ENCODE measurements at places on chromosomes 6 and 20. TPM values are rescaled to one million over a fixed set of nuclear protein-coding genes. Genes with fewer than 3 reads are reported as not detected.
A peak's percentile ranks its signal among the peaks of the same experiment; 100 is the strongest.

DNA sequence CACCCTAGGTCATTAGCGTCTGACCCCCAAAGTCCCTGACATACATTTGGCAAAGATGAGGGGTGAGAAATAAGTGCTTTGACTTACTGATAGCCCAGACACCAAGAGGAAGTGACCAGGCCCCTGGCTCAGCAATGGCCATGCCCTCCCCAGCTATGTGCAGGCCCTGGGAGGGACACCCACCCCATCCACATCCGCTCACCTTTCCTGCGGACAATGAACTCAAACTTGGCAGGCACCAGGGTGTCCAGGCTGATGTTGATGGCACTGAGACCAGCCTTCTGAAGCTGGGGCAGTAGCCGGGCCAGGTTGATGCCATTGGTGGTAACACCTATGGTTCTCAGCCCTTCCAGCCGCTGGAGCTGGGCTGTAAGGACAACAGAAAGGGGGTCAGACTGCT is 18.4 kb downstream of the MOCS1 start:
- no peak for DNase-seq

DNA sequence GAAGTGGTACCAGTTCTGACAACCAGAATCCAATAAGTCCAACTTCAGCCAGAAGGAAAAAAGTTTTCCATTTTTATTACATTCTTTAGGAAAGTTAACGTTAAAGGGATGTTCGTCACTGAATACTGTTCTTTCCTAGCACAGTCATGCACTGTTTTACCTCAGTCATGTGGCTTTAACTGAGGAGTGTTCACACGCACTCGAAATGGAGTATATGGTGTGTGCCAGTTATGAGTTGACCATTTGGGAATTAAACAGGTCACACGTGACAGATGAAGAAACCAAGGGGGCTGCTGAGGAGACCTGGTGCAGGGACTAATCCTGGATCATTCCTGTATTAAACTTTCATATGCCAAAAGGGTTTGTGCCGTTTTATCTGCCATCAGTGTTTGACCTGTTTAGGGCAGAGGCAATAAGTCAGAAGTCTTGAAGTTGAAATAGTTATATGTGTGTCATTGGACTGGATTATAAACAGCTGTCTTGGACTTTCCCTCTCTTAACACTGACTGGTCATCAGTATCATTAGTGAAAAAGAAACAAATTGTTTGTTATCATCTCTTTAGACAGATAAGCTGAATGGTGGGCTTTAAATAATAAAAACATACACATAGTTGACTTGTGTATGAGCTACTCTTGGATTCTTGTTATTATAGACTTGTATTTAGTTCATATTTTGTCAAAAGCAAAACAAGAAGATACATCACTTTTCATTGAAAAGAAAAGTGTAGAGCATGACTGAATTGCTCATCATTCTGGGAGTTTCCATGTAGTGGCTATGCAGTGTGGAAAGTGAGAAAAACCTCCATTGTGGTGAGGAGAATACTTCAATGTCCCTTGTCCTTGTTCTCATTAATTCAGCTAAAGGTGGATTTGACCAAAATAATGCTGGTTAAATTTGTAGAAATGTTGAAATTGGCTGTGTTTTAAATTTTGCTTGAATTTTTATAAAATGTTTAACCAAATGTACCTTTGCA is 123.5 kb upstream of the SAMD5 start:
- no peak for DNase-seq

- no peak for DNase-seq
These were observed 13.0 kb upstream of the TBPL1 start for GRCh38 chr6:133939778-133940667.

The FAM83D gene
- total RNA-seq: 4.9 TPM

- DNase-seq: no peak
These were observed 111.8 kb downstream of the AGPAT4 start for GRCh38 chr6:161161889-161162624.

DNA sequence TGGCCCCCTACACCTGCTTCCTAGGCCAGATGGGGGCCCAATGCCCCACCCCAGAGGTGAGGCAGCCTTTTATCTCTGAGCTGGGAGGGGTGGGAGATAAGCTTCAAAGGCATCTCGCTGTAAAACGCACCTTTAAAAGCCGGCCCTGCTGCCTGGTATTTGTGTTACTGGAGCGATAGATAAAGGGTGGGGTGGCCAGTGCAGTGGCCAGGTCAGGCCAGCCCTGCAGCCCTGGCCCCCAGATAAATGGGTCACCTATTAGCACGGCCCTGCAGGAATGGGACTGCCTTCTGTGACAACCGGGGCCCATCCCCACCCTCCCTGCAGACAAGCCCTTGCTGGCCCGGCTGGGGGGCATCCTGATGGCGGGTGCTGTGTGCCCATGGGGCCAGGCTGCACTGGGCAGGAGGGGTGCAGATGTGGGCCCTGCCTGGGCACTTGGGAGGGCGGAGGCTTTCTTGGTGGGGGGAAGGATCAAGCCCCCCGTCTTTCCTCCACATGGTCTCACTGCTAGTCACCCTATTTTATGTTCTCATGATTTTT is 3.0 kb upstream of the RBBP8NL start:
- DNase-seq: no peak

DNA sequence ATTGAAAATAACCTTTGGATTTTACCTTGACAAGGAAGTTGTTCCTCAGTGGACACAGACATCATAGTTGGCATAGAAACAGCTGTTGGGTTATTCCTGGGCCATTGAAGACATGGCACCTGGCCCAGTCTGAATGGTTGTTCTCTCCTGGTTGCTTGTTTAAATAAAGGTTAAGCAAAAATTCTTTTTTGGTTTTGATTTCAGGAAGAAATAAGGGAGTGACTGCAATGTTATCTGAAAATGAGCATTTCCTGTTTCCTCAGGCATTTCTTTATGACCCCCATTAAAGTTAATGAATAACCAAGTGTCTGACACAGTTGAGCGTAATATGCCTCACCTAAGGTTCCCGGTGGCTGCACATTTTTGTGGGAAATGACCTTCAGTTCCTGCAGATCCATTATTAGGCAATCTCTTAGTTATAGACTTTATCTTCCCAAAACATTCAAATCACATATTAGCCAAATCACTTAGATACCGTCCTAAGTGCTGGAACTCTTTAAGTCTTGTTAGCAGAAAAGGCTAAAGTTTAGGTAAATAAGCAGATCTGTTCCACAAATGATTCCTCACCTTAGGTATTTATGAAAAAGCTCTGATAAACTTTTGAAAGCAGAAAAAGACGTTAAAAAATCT is 648.7 kb upstream of the FLRT3 start:
- DNase-seq: no peak

The SPATS1 gene
- not detected for total RNA-seq

DNA sequence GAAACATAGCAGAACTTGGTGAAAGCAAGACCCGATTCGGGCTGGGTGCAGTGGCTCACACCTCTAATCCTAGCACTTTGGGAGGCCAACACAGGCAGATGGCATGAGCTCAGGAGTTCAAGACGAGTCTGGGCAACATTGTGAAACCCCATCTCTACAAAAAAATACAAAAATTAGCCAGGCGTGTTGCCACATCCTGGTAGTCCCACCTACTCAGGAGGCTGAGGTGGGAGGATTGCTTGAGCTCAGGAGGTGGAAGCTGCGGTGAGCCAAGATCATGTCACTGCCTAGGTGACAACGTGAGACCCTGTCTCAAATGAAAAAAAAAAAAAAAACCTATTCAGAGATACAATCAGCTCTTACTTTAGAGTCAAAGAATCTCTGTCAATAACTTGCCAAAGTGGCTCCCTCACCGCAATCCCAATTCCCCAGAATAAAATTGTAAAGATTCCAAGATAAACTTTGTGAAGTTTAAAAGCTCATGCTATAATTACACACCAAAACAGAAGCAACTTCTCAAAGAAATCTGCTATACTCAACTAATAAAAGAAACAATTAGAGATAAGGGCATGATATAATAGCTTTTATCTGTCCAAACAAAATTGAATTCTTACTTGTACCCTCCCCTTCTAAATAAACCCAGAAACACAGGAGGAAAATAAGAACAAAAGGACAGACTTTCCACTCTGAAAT is 33.6 kb downstream of the CDK19 start:
- no peak for DNase-seq

DNA sequence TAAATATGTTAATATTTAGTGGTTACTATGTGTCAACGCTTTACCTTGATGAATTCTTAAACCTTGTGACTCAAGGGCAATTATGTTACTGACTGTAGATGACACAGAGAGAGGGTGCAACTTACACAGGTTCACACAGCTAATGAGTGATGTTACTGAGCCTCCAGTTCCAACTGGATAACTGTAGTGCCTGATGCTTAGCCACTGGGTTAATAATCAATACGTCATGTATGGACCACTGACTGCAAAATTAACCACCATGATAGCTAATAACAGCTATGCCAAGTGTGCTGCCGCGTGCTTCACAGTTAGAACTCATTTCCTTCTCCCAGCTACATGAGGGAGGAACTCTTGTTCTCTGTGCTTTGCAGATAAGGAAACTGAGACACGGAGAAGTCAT is 45.4 kb downstream of the SIRPA start:
- no peak for DNase-seq

The PRPH2 gene
- not detected for total RNA-seq

The ELOVL2 gene
- 10.6 TPM for total RNA-seq

- DNase-seq: no peak
These were observed 116.2 kb downstream of the RWDD2A start for GRCh38 chr6:83309344-83309743.

- DNase-seq: no peak
These were observed 93.1 kb downstream of the EPB41L2 start for GRCh38 chr6:130969791-130970491.

DNA sequence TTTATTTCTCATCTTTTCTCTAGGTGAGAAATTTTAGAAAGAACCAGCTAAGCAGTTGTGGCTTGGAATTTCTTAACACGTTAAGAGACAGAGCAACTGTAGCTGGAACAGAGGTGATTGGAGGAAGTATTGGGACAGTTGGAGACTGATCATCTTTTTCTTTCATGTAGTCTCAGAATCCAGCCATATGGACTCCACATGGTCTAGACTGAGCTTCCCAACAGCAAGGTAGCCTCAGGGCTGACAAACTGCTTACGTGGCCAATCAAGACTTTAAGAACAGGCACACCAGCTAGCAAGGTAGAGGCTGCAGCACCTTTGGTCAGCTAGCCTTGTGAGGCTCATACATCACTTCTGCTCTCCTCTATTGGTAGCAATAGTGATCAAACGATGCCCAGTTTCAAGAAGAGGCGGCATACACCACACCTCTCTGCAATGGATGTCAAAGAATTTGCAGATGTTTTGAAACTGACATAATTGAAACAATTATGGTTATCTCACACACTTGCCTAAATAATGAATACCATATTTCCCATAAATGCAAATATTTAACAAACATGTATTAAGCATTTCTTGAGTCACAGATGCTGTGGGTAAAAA is 590.5 kb upstream of the SLC35B3 start:
- no peak for DNase-seq

DNA sequence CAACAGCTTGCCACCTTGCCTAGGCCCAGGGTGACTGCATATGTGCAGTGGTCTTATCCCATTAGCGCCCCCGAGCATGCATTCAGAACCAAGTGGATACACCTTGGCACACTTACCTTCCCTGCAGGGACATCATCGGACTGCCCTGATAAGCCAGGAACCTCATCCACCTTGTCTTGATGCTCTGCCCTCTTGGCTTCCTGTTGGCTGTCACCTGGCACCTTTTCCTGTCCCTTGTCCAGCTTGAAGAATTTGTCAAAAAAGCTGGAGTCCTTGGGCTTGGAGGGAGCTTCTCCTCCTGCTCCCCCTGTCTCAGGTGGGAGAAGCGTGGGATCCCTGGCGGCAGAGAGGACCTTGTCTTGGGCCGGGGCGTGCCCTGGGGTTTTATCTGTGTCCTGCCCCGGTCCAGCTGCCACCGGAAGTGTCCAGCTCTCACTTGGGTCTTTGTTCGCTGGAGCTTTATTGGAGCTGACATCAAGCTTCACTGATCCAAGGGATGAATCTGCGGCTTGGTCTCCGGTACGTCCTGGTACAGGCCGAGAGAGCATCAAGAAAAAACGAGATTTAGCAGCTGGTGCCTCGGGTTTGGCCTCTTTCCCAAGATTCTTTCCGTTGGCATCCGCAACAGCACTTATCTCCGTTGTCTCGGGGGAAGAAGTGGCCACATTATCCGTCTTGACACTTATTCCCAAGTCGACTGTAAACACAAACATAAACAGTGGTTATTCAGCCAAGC is 42.0 kb downstream of the BCAS1 start:
- no peak for DNase-seq

GRCh38 chr6:5084781-5085647 is at the start of gene PPP1R3G:
Gene PPP1R3G, plus strand, starts transcription at chr6:5085341. Its CDS starts 145 bp downstream, at chr6:5085486.
- DNase-seq: peak; percentile 48

The RSPO3 gene
- not detected for total RNA-seq

The NCOA3 gene
- 24.6 TPM for total RNA-seq

The ZNF334 gene
- total RNA-seq: 32.9 TPM

GRCh38 chr6:11230158-11231107 is 2.0 kb downstream of the NEDD9 start:
- DNase-seq: no peak

GRCh38 chr6:17930321-17930993 is 57.0 kb downstream of the KIF13A start:
- DNase-seq: no peak

DNA sequence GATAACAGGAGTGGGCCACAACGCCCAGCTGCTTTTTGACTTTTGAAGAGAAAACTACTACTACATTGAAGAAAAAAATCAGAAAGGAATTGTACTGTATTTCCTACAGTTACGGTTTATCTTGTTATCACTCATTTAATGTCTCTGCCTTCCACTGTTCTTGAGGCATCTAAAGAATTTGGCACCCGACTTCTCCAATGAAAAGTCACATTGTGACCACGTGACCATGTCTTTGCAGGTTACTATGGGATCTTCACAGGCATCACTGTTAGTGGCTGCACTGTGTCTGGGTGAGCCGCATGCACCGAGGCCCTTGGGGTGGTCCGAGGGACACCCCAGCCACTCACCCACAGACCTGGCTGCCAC is 26.8 kb downstream of the RRBP1 start:
- DNase-seq: no peak

GRCh38 chr6:45513843-45514242 is 136.1 kb upstream of the SUPT3H start:
- no peak for DNase-seq

The PPP1R16B gene
- 5.3 TPM for total RNA-seq

GRCh38 chr20:48962421-48962820 is 40.9 kb downstream of the ARFGEF2 start:
- DNase-seq: no peak

The KHDC1L gene
- 2.2 TPM for total RNA-seq

- no peak for DNase-seq
These were observed 28.8 kb upstream of the ME1 start for GRCh38 chr6:83459663-83460062.

GRCh38 chr20:43186312-43186711 is 3.4 kb downstream of the PTPRT start:
- no peak for DNase-seq

The NTSR1 gene
- 4.0 TPM for total RNA-seq
